Stimulated activated CD4-positive, alpha-beta T cell treated with anti-CD3 and anti-CD28 coated beads, Interleukin-15, amount 100 ng/mL, for 1 hour (primary cell): ENCODE measurements at places on chromosomes 5 and 9.

- DNase-seq = no peak
Observed at GRCh38 chr5:57327561-57328367, 153.9 kb downstream of the GPBP1 start.

GRCh38 chr5:128613766-128614165, 75.7 kb upstream of the FBN2 start:
- no peak for DNase-seq

DNA sequence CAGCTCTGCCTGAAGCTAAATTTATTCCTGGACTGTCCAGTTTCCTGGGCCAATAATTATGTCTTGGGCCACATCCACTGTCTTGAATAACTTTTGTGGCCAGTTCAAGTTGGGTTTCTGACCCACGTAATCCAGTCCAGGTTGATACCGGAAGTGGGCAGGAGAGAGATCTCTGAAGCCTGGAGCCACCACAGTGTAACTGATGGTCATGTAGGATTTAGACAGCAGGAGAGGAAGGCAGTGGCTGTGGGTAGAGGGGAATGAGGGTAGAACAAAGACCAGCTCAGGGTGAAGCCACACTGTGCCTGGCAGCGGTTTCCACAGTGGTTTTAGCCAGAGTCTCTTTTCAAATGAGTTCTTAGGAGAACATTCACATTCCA, 30.2 kb downstream of the SH3PXD2B start:
- no peak for DNase-seq

DNA sequence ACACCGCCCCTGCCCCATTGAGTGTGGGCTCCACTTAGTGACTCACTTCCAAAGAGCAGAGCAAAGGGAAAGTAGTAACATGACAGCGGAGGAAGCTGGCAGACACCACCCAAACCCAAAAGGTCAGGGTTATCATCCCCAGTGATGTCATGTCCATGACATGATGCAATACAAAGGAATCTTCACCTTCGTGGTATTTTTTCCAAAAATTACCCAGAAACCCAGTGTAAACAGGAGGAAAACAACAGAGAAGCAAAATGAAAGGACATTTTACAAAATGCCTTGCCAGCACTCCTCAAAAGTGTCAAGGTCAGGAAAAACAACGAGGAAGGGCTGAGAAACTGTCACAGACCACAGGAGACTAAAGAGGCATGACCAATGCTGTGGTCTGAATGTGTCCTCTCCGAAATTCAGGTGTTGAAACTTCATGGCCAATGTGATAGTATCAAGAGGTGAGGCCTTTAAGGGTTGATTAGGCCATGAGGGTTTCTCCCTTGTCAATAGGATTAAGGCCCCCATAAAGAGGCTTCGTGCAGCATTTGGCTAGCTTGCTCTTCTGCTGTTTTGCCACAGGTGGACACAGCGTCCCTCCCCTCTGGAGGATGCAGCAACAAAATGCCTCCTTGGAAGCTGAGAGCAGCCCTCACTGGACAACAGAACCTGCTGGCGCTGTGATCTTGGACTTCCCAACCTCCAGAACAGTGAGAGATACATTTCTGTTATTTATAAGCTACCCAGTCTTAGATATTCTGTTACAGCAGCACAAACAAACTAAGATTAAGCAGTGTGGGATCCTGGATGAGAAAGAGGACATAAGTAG, 30.5 kb upstream of the MED10 start:
- no peak for DNase-seq

- no peak for DNase-seq
Observed at GRCh38 chr5:138960145-138960692, 85.1 kb upstream of the LRRTM2 start.

- DNase-seq = peak; percentile 13
Observed at GRCh38 chr9:131799177-131799823, 59.4 kb upstream of the RAPGEF1 start.

DNA sequence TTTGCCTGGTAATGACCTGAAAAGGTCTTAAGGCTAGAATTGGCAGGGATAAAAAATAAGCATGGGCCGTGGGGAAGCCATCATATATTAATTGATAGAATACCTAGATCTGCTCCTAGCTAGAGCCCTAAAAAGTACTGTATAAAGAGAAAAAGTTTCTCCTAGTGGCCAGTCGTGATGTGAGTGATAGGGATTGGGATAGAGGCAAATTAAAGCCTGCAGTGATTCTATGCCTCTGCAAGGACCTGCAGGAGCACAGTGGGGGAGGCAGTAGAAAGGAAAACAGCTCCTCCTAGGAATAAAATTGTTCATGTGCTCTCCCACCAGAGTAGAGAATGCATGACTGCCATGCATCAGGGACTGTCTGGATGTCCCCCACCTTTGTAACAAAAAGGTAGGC, 56.2 kb upstream of the FTMT start:
- no peak for DNase-seq

- no peak for DNase-seq
Observed at GRCh38 chr5:180441564-180442051, 52.6 kb upstream of the CNOT6 start.

DNA sequence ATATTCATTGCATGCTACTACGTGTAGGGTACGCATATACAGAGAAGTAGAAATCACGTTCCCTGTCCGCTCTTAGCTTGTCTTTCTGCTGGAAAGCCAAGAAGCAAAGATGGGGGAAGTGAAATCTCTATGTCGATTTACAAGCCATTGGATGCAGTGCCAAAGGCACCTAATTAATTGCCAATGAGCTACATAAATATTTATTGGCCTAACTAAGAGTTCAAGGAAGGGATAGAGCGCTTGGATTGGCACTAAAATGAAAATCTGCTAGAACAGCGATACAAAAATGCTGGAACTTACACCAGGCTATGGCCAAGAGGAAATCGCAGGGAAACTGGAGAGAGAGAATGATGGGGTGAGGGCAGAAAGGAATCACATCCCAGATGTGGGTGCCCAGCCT, 10.8 kb downstream of the SMIM23 start:
- DNase-seq = no peak

DNA sequence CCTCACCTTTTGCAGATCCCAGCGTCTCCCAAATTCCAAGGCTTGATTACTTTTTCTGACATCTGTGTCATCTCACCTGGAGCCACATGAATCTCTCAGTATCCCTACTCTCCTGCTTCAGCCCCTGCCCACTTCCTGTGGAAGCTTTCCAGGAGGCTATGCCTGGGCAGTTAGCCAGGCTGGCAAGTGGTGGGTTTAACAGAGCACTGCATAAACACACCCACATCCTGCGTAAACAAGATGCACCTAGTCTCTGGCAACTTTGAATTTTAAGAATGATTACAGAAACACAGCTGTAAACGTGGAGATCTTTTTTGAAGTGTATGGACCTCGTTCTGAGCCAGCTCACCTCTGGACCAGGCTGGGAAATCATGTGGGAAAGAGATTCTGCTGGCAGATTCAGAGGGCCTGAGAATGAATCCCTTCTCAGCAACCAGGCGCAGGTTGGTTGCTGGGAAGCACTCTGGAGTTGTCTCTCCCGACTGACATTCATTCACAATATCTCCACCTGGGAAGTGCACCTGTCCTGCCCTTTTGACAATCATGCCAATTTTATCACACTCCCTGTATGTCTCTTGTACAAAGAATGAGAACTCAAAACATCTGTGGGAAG, 55.7 kb upstream of the FANCC start:
- no peak for DNase-seq

GRCh38 chr5:28296254-28297013, 1258.0 kb upstream of the CDH9 start:
- no peak for DNase-seq
